Heart right ventricle (tissue), 16 donors: ENCODE measurements at places on chromosomes 3 and 15. TPM values are rescaled to one million over a fixed set of nuclear protein-coding genes. Genes with fewer than 3 reads are reported as not detected.
A peak's percentile ranks its signal among the peaks of the same experiment; 100 is the strongest.

The SPTBN5 gene
- total RNA-seq, result 2.4 TPM

GRCh38 chr3:111727843-111728565 is 131.1 kb upstream of the PHLDB2 start:
- DNase-seq, result no peak

DNA sequence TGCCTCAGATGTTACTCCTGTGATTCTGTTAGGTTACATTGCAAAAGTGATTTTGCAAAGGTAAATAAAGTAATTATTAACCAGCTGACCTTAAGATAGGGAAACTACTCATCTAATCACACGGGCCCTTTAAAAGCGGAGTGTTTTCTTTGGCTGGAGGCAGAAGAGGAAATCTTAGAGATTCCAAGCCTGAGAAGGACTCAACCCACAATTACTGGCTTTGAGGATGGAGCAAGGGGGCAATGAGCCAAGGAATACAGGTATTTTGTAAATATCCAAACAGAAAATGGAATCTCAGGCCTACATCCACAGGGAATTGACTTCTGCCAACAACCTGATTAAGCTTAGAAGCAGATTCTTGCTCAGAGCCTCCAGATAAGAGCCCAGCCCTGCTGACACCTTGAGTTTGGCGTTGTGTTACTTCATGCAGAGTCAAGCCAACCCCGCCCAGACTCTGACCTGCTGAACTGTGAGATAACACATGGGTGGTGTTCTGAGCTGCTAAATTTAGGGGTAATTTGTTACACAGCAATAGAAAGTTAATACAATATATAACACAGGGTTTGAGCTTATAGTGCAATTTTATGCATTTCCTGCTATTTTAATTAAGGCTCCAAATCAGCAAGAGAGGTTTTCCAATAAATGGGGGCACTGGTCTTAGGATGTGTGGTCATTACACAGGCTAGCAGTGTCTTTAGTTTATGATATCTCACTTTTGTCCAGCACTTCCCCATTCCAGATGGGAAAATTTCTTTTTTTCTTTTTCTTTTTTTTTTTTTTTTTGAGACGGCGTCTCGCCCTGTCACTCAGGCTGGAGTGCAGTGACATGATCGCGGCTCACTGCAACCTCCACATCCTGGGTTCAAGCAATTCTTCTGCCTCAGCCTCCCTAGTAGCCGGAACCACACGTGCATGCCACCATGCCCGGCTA is 19.5 kb downstream of the NFKBIZ start:
- DNase-seq, result peak; percentile 64

GRCh38 chr3:157300981-157301663 is 135.5 kb upstream of the PTX3 start:
- no peak for DNase-seq

GRCh38 chr15:60120100-60120499 is 116.0 kb downstream of the FOXB1 start:
- no peak for DNase-seq

The CXCR6 gene
- total RNA-seq, result 0.45 TPM

The CPEB1 gene
- 5.2 TPM for total RNA-seq

GRCh38 chr15:27681038-27681437 is 418.1 kb downstream of the OCA2 start:
- no peak for DNase-seq

The GPR62 gene
- total RNA-seq, result 0.14 TPM

GRCh38 chr3:148062590-148062989 is 635.1 kb upstream of the AGTR1 start:
- DNase-seq, result no peak

DNA sequence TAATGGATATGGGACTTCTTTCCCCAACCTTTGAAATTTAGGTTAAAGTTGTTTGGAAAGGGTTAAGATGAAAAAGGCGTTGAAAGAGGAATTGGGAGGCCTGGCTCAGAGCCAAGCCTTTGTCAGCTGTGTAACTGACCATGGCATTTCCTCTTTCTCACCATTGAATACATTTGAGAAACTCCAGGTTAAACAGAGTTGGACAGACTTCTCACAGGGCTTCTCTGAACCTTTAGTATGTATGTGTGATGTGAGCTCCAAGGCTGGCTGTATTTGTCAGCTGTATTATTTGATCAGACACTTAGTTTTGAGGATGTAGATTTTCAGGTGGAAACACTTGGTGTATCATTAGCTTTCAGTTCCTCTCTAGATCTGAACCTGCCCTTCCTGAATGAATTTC is 136.4 kb upstream of the GOLGA6L4 start:
- peak; percentile 14 for DNase-seq

- DNase-seq, result no peak
These were observed 102.9 kb downstream of the TP63 start for GRCh38 chr3:189734061-189734460.

DNA sequence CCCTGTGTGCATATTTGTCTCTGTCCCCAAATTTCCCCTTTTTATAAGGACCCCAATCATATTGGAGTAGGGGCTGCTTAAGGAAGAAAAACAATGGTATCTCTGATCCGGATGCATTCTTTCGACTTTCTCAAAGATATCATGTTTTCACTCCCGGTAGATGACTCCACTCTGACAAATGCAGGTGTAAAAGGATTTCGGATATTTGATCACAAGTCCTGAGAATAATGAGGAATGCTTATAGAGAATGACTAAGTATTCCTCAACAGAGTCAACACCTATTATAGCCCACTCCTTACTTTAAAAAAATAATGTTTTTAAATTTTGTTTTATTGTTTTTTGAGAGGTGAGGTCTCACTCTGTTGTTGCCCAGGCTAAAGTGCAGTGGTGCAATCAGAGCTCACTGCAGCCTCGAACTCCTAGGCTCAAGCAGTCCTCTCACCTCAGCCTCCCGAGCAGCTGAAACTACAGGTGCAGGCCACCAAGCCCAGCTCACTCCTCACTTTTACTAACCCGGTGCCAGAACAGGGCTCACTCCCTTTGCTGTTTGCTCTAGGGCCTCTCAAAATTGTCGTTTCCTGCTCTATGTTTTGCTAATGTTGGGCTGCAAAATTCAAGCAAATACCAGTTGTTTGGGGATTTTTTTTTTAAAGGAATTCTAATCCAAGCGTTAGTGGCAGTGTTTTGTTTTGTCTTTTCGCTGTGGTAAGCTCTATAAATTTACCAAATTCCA is 24.6 kb downstream of the COL8A1 start:
- no peak for DNase-seq

DNA sequence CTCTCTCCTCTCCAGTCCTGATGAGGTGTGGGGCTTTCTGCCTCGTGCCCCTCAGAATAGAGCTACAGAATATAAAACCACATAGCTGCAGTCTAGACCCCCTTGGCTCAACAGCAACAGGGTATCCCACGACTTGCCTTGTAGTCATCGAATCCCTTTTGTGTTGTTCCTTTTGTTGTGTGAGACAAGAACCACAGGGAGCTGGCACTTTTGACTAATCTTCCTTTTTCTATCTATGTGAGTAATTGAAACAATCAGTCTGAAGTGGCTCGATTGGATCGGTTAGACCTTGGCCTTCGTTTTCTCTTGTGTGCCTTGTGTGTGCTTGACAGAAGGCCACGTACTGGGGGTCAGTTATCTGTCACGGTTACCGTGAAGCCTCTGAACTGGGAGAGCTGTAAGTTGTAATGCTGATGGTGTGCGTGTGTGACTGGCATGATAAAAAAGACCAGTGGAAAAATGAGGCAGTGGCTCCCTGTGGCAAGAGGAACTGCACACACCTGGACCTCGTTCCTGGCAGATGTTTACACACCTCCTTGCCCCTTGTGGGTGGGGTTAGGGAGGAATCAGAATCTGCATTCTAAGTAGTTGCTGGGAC is 23.2 kb upstream of the IQCF6 start:
- no peak for DNase-seq

DNA sequence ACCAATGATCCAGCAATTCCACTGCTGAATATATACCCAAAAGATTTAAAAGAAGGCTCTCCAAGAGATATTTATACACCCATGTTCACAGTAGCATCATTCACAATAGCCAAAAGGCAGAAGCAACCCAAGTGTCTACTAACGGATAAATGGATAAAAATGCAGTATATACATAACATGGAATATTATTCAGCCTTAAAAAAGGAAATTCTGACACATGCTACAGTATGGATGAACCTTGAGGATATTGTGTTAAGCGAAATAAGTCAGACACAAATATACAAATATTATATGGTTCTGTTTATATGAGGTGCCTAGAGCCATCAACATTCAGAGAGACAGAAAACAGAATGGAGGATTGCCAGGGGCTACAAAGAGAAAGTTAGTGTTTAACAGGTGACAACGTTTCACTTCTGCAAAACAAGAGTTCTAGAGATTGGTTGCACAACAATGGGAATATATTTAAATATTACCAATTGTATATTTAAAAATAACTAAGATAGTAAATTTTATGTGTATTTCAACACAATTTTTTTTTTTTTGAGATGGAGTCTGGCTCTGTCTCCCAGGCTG is 69.4 kb downstream of the STAG1 start:
- no peak for DNase-seq
